ENCODE measurements at places on chromosomes 5 and 9.
A peak's percentile ranks its signal among the peaks of the same experiment; 100 is the strongest.

GRCh38 chr5:149552553-149553160 is 1.4 kb upstream of the CSNK1A1 start:
- DNase-seq, result peak; percentile 63

GRCh38 chr5:138022912-138023311 is 10.0 kb downstream of the FAM13B start:
- DNase-seq, result no peak

DNA sequence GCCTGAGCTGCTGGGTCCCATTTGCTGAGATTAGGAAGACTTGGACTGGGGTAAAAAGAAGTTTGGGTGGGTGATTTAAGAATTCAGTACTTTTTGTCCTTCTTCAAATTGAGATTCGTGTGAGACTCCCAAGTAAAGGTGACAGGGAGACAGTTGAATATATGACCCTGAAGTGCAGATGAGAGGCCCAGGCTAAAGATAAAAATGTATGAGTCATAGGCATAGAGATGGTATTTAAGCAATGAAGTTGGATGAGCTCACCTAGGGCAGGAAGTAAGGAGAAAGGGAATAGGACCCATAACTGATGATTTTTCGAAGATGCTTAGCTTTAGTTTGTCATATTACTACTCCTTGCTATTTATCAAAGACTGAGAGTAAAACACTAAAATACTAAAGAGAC is 255.9 kb upstream of the ADRA1B start:
- DNase-seq, result peak; percentile 22

DNA sequence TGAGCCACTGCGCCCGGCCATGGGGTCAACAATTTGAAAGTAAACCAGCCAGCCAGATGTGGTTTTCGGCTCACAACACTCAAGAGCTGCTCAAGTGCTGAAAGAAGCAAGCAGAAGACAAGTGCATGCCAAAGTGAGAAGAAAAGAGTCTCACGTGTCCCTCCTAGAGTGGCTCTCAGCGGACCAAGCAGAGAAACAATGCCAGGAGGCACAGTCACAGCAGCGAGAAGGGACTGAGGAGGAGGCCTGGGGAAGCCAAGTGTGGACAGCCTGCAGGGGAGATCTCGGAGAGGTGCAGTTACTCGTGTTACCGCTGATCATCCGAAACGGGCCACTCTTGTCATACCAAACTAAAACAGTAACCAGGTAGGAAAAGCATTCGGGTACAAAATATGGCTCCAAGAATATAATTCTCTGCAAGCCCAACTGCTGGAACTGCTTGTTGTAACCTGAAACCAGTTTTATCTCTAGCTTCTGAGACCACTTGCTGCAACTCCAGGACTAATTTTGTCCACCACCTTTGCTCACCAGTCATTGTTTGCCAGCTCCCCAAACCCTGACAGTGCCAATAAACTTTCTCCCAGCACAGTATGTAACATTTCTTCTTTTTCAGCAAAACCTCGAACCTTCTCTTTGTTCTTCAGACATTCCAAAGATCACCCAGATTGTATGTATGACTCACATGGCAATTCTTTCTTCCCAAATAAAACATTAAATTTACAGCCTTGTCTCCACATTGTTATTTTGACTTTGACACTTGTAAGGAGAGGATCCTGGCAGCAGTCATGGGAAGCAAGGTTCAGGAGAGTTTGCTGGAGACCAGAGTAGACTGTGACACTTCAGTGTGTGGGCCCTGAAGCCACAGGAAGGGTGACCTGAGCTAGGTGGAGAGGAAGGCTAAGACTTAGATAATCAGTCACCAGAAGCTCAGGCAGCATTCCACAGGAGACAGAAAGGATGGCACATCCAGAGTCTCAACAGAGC is 6.3 kb downstream of the SLC35D2 start:
- DNase-seq, result peak; percentile 84

GRCh38 chr9:124018730-124019697 is 7.4 kb downstream of the LHX2 start:
- no peak for DNase-seq

DNA sequence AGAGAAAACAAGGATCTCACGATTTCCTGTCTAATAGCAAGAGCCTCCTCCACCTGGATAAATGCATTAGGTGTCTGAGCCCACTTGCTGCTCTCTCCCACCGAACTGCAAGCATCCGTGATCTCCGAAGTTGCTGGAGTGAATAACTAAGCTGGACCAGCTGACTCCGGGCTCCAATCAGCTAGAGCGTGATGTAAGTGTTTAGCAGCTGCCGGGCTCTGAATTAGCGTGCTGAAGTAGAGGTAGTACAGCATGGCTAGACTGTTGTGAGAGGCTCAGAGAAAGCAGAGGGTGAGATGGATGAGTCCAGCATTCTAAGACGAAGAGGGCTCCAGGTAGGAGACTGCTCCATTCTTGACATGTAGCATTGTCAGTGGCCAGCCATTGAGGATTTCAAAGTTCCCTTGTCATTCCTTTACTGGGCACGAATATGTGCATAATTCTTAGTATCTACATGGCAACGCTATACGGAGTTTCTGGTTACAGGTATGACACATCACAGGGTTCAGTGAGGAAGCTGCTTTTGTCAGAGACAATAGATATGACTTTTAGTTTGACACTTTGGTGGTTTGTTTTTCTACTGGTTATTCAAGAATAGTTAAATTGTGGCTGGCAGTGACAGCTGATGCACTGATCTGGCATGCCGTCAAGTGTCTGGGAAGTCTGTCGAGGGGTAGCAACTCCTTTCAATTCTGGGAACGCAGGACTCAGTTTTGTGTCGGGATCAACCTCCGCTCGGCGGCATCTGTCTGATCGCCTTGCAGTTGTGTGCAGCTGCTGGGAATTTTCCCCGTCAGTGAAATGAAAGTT is 232.6 kb downstream of the MAST4 start:
- DNase-seq, result peak; percentile 51

Data from EH (cell line).